ENCODE measurements at places on chromosomes 2 and 18. TPM values are rescaled to one million over a fixed set of nuclear protein-coding genes. Genes with fewer than 3 reads are reported as not detected.

SIX3 gene
- total RNA-seq, result not detected

- DNase-seq, result no peak
Measured at GRCh38 chr2:219118504-219118903, 42.1 kb downstream of the NHEJ1 start.

GRCh38 chr2:19893520-19894133 lies 8.2 kb downstream of the TTC32 start:
- no peak for DNase-seq

- no peak for DNase-seq
Measured at GRCh38 chr18:77815666-77816338, 566.2 kb downstream of the GALR1 start.

GRCh38 chr2:170929686-170930050 lies 615 bp downstream of the GORASP2 start:
- no peak for DNase-seq

DNA sequence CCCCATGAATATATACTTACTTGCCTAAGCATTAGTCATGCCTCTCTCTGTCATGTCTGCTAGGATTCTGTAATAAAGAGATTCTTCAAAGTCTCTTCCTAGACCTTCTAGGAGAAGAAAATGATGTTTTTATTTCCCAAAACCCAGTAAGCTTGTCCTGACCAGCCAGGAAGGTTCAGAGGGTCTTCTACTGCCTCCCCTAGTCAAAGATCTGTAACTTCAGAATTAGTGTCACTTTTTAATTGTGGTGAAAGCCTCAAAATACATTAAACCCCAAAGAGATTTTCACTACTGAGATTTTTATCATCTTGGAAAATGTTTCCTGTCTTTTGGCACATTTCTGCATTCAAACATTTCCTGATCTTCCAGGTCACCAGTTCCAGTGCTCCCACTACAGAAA lies 232.9 kb upstream of the STK17B start:
- DNase-seq, result no peak

- no peak for DNase-seq
Measured at GRCh38 chr2:176284461-176285049, 15.3 kb downstream of the MTX2 start.

GRCh38 chr2:100213595-100213994 lies 71.2 kb upstream of the AFF3 start:
- DNase-seq, result no peak

DNA sequence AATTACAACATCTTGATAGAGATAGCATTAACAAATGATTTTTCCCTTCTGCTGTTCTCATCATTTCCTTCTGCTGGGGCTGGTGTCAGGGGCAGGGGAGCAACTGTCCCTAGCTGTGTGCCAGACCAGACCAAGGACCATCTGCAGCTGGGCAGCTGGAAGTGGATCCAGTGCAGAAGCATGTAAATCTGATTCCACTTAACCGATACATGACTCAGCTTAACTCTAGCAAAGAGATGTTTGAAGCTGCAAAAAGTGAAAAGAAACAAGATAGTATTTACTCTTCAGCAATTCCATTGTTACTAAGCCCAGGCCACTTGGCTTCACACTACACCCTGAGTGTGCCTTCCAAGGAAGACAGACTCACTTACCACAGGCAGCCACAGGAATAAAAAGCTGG lies 151.1 kb downstream of the GALNT1 start:
- DNase-seq, result no peak

DNA sequence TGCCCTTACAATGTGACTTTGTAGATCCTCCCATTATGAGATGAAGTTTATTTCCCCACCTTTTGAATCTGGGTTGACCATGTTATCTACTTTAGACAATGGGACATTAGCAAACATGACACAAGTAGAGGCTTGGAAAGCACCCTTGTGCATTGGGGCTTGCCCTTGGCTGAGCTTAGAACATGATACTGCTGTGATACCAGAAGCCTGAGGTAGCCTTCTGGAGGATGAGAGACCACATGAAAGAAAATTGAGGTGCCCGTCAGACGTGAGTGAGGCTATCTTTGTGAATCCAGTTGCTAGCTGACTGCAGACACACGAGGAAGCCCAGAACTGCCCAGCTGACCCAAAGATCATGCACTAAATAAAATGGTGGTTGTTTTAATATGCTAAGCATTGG lies 341.2 kb downstream of the CYP26B1 start:
- DNase-seq, result no peak
